ENCODE measurements at places on chromosomes 2 and 18.
A peak's percentile ranks its signal among the peaks of the same experiment; 100 is the strongest.

DNA sequence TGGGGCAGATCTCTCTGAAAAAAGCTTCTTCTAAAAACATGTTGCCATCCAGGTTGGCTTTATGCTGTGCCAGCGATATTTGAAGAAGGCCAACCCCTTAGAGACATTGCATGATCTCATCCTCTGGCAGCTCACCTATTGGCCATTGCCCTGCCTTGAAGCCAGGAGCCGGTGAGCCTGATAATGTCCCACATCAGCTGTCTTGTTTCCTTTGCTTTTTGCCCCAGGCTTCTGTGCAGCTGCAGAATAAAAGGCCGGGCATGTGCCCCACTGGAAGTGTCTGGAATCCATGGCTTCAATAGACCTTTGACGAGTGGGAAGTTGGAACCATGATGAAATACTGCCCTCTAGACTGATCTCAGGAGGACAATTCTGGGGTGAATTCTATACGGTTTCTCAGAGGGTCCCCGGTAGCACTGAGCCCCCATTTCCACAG, 523.5 kb upstream of the ZEB2 start:
- no peak for DNase-seq

- no peak for DNase-seq
Observed at GRCh38 chr2:221572821-221573429, 821 bp upstream of the EPHA4 start.

- no peak for DNase-seq
Observed at GRCh38 chr2:74887960-74888700, 54.2 kb downstream of the HK2 start.

- DNase-seq = no peak
Observed at GRCh38 chr2:146251328-146251727, 1593.5 kb upstream of the ACVR2A start.

GRCh38 chr18:11751341-11752115, 62.5 kb downstream of the GNAL start:
- DNase-seq = no peak

GRCh38 chr18:50558157-50558556, 1.7 kb upstream of the MAPK4 start:
- DNase-seq = no peak

DNA sequence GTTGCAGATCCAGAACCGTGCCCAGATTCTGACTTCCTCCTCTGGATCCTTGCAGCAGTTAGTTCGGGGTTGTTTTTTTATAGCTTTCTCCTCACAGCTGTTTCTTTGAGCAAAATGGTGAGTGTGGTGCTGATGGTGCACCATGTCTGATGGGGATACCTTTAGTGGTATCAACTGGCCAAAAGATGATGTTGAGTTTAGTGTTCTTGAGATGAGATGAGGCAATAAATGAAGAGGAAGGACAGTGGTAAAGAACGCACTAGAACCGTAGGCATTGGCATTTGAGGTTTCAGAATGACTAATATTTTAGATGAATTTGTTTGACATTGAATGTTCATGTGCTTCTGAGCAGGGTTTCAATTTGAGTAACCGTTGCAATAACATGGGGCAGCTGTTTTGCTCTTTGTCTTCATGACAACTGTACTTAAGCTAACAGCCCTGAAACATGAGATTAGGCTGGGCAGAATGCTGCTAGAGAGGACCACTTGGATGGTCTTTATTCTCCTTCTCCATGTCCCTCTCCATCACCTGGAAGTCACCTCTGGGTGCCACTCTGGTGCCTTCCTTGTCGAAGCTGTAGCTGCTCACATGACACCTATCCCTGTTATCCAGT, 3.9 kb downstream of the CTLA4 start:
- DNase-seq = no peak

DNA sequence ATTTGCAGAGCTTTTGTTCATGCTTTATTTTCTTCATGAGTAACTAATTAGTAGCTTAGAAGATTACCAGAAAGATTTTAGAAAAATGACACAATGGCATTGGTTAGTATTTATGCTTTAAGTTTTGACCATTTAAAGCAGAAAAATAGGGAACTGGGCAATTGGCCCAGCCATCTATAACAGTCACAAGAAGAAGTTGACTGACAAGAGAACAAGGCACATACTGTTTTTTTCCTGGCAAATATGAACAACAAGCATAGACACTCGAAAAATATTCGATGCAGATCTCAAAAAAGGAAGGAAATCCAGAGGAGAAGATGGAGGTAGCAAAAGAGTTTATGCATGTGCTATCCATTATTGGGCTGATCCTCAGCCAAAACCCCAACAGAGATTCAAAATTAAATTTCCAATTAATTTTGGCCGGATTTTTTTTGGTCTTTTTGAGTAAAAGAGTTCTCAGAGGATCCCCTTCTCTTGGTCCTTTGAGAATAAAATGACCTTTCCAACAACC, 200.8 kb upstream of the SLC35G4 start:
- no peak for DNase-seq

- peak; percentile 15 for DNase-seq
Observed at GRCh38 chr2:39119732-39120520, 925 bp downstream of the SOS1 start.

GRCh38 chr2:226183033-226183432, 616.6 kb downstream of the IRS1 start:
- DNase-seq = no peak

GRCh38 chr2:55109219-55109891, 59.1 kb upstream of the RTN4 start:
- DNase-seq = no peak

GRCh38 chr2:173149491-173149890, 73.8 kb downstream of the MAP3K20 start:
- DNase-seq = no peak

GRCh38 chr18:29512203-29512602, 1335.3 kb upstream of the CDH2 start:
- no peak for DNase-seq

- DNase-seq = no peak
Observed at GRCh38 chr2:33047939-33048338, 101.2 kb downstream of the LTBP1 start.
